Heart left ventricle (tissue), 16 donors: ENCODE measurements at places on chromosomes 3 and 15.

- DNase-seq = no peak
Measured at GRCh38 chr15:96559087-96559486, 228.6 kb downstream of the NR2F2 start.

GRCh38 chr15:101354891-101355623 is 60.0 kb upstream of the SNRPA1 start:
- DNase-seq = no peak

DNA sequence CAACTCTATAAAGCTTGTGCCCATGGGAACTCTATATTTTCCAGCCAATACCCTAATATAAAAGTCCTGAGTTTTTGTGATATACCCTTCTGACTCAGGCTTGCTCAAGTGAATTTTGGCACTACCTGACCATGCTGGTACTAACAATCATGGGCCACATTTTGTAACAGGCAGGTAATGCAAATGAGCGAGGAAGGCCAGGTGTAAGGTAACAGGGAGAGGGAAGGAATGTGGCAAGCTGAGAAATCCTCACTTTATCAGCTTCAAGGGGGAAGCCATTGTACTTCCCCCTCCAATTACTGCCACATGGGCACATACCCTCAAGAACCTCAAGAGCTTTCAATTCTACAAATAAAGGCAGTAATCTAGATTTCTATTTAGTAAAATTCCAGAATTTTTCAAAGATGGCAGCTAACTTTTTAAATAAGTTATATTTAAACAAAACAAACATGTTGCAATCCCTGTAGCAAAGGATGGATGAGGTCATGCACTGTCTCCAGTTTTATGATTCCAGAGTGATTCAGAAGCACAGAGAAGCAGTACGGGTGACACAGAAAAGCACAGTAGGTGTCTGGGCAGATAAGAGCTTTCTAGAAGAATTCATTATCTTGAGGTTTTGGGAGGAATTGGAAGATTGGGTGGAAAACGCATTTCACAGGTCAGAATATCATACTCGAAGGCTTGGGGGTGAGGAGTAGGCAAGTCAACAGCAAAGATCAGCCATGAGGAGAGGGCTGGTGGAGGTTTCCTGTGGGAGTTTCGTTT is 87.6 kb downstream of the FOXP1 start:
- no peak for DNase-seq

DNA sequence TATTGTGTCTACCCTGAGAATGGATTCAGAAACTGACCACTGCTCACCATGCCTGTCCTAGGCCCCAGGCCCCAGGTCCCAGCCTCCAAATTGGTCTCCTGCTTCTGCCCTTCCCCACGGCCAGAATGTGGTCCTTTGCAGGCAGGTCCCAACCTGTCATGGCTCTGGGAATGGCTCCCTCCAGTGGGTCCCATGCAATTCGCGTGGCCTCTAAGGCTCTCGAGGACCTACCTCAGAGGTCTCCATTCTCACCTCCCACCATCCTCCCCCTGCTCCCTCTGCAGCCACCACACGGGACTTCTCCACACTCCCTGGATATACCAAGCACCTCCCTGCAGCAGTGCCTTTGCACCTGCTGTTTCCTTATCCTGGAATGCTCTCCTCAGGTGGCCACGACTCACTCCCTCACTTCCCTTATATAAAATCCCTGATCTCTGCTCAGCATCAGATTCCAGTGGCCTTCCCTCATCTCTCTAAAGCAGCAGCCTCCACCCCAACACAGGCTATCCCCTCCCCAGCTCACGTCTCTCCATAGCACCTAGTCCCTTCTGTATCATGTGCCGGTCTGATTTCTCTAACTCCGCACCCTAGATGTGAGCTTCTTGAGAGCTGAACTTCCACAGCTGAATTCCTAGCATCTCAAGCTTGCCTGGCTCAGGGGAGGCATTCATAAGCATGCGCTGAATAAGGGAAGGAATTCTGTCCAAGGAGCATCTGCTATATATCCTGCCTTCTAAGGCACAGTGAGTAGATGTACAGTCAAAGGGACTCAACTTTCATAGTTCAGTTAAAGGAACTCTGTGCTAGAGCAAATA is 56.9 kb downstream of the ARRDC4 start:
- DNase-seq = no peak

DNA sequence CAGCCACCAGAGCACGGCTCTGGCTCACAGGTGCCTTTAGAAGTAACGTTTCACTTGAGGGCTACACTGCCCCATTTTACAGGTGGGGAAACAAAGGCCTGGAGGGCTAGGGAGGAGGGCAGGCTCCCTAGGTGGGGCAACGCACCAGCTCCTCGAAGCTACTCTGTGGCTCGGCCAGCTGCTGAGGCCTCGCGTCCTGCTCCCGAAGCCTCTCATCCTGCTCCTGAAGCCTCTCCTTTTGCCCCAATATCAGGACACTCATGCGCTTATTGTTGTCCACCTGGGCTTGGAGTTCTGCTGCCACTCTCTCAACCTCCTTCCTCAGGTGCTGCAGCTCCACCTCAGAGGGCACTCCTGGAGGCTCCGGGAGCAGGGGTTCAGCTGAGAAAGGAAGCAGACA is 28.2 kb upstream of the OR4F6 start:
- no peak for DNase-seq

- DNase-seq = no peak
Measured at GRCh38 chr3:150077581-150078247, 107.0 kb upstream of the PFN2 start.

GRCh38 chr3:56019490-56020146 is 448.6 kb downstream of the ERC2 start:
- no peak for DNase-seq

- no peak for DNase-seq
Measured at GRCh38 chr15:31359702-31360111, 33.1 kb downstream of the KLF13 start.

DNA sequence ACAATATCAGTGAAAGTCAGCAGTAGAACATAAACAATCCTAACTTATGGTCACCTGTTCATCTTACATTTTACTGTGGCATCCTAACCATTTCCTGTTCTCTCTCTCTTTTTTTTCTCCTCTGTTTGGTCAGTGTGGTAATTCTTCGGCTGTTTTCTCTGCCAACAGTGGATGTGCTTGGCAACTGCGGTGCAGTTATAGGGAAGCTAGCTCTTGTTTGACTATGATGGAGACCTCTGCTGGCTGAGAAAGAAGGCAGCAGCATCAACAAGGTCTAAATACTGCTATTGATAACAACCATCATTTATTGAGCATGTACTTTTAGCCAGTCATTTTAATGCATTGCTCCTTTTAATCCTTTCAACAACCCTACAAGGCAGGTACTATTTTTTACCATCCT is 723 bp upstream of the DRD3 start:
- DNase-seq = no peak

DNA sequence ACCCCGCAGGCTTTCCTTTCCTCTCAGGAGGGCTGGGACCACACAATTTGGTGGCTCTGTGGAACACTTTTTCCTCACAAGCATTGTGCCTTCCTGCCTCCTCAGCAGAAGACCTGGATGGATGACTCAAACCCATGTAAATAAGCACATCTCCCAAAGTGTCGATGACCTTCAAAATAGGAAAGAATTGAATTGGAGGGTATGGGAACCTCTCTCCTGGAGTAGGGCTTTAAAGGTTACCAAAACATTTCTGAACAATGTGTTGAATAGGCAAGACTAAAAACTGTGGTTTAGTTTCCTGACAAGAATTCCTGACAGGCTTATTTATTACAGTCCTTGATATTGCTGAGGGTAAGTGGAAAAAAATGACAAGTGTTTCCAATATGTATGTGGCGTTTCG is 118.2 kb downstream of the ALDH1A2 start:
- DNase-seq = no peak

DNA sequence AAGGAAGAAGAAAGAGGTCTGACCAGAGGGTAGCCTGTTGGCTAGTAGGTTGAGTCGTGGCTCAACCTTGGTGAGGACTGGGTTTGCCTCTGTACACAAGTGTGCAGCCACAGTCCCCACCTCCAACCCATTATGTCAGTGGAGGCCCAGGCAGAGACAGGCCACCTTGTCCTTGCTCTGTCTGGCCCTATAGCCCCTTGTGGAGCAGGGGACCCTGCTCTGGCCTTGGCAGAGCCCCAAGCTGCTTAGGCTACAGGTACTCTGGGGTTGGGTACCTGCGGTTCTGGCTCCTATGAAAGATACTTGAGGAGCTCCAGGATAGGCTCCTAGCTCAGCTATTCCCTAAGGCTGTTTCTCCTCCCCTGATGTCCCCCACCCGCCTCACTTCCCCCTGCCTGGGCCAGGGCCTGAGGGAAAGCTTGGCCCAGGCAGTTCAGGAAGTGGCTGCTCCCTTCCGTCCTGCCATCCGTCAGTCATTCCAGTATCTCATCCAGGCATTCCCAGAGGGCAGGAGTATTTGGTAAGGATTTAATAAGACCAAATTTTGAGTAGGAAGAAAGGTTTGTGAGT is 44.0 kb downstream of the FGD5 start:
- no peak for DNase-seq

DNA sequence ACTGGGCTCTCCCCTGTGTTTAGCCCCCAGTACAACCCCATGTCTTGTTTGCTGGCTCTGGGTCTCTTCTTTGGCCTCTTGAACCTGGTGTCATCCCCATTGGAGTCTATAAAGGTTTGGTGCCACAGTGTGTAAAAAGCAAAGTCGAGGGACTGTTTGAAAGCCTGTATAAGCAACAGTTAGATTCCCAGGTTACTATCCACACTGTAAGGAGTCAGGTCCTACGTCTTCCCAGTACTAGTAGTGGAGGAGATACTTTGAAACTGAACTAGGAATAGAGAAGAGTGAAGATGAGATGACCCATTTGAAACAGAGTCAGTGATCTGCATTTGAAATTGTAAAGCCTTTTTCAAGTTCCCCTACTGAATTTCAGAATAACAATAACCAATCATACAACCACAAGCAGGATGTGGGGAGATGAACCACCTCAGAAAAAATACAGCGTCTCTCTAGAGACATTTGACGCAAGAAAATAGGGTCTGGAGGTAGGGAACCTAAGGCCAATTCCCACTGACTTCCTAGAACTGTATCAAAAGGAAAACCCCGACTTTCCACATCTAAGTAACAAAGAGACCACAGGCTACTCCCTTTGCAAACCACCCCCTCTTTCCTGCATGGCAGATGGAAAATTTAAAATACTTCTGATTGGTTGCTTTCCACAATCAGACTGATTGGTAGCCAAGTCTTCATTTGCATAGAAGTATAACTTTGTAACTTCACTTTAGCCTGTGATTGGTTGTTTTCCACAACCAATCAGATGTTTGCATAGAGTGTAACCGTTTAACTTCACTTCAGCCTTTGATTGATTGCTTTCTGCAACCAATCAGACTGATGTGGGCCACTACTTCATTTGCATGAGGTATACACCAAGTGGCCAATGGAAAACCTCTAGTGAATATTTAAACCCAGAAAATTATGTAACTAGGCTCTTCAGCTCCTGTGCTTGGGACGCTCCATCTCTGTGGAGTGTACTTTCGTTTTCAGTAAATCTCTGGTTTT is 49.9 kb upstream of the NEDD4 start:
- DNase-seq = no peak

- no peak for DNase-seq
Measured at GRCh38 chr3:124621498-124621897, 108.8 kb upstream of the UMPS start.

GRCh38 chr3:144687862-144688261 is 716.2 kb downstream of the DIPK2A start:
- no peak for DNase-seq

DNA sequence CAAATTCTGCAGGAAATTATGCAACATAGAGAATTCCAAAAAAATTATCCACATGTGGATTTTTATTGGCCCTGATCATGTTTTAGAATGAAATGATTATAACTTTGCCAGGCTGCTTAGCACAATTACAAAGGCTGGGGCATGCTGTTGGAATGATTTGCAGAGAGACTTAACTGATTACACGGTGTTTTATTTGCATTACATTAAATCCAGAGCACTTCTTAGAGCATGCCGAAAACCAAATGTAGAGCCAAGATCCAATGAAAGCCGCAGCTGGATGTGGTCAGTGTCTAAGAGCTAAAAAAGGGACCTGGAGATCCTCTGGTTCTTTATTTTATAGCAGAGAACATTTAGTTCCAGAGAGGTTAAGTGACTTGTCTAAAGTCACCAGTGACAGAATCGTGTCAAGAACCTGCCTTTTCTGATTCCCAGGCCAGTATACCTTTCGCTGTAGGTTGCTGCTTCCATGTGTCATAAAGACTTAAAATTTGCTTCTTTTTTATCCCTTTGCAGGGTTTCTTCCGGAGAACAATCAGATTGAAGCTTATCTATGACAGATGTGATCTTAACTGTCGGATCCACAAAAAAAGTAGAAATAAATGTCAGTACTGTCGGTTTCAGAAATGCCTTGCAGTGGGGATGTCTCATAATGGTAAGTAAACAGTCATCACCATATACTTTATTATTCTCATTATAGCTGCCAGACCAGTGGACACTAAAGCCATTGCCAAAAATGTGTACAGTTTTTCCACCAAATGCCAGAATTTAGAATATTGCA is 92.0 kb upstream of the TSEN2 start:
- DNase-seq = no peak

GRCh38 chr15:41284427-41285177 is 47.8 kb downstream of the OIP5 start:
- no peak for DNase-seq

DNA sequence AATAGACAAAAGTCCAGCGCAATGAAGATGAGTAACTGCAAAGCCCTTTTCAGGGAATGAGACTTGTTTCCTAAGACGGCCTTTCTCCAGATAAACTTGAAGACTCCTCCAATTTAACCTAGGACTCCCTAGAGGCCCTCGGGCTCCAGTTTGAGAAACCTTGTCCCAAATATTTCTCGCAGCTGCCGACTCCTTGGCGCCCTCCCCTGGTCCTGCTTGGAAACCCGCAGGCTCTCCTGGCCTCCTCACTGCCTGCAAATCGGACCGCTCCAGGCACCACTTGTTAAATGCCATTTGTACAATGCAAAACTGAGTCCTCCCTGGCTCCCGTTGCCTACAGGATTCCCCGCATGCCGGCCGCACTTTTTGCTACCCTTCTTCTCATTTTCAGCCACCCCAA is 36.8 kb downstream of the MUC4 start:
- peak; percentile 55 for DNase-seq

- DNase-seq = no peak
Measured at GRCh38 chr15:57405133-57405532, 28.8 kb downstream of the CGNL1 start.

DNA sequence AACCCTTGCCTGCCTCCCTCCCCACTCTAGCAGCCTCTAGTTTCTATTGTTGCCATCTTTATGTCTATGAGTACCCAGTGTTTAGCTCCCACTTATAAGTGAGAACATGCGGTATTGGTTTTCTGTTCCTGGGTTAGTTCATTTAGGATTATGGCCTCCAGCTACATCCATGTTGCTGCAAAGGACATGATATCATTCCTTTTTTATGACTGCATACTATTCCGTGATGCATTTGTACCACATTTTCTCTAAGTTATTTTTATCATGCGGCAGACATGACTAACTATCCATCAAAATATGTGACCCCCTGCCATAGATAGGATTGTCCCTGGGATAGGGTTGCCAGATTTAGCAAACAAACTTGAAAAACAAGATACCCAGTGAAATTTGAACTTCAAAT is 58.4 kb downstream of the NR1D2 start:
- no peak for DNase-seq

DNA sequence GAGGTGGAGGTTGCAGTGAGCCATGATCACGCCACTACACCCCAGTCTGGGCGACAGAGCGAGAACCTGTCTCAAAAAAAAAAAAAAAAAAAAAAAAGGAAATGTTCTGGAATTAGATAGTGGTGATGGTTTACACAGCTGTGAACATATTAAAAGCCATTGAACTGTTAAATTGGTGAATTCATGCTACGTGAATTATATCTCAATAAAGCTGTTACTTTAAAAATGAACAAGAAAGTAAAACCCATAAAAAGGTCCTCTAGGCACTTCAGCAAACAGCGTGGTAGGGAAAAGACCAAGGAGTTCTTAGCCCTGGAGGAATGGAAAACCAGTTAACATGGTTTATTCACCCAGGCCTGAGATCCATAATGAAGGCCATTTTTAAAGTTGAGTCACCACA is 180.1 kb downstream of the ATG7 start:
- no peak for DNase-seq
